Stimulated activated naive CD4-positive, alpha-beta T cell treated with Interleukin-2 at 50 U/mL for 16 hours (primary cell): ENCODE measurements at places on chromosomes 1 and 21.

GRCh38 chr1:53368314-53369033 lies 40.6 kb upstream of the LRP8 start:
- DNase-seq = no peak

DNA sequence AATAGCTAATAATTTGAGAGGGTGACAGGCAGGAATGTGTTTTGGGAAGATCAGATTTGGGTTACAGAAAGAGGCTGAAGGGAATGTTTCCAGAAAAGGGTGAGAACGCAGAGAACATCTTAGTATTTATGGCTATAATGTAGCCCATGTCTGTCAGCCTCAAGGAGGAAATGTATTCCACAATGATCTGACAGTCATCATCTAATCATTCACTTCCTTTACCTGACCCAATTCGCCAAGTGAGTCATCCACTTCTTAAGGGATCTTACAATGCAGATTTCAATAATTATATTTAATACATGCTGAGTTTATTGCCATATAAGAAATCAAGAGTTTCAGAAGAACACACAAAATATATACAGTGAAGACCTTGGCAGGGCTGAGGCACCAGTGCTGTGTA lies 10.8 kb downstream of the TRIM45 start:
- DNase-seq = no peak

DNA sequence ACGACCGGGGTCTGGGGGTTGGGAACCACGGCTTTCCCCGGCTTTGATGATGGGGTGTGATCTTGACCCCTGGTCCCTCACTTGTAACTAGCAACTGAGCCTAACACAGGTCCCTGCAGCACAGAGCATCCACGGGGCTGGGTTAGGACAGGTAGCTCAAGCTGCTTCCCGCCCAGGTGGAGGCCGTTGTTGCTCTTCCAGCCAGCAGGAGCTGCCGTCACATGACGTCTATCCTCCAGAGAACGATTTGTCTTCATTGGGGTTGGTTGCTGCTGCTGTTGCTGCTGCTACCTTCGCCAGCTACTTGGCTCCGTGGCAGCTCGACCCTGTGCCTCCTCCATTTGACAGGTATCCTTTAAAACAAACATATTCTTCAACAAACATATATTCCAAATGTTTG lies 74.3 kb upstream of the ADAR start:
- no peak for DNase-seq

- no peak for DNase-seq
Observed at GRCh38 chr1:245304698-245305097, 149.9 kb downstream of the KIF26B start.

DNA sequence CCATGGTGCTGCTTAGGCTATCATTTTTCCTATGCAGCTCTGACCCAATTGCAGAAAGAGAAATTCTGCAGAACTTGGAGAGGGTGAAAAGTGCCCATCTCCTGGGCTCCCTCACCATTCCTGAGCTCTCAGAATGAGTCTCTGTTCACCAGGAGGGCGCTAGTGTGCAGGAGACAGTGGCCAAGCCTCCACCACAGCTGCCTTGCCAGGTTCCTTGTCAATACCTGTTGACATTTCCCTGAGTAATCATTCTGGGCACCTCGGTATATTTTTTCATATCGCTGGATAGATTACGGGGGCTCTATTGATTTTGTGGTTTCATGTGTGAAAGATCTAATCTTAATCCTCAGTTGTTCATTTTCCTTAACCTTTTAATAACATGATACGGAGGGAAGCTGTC lies 13.0 kb upstream of the C8B start:
- no peak for DNase-seq

DNA sequence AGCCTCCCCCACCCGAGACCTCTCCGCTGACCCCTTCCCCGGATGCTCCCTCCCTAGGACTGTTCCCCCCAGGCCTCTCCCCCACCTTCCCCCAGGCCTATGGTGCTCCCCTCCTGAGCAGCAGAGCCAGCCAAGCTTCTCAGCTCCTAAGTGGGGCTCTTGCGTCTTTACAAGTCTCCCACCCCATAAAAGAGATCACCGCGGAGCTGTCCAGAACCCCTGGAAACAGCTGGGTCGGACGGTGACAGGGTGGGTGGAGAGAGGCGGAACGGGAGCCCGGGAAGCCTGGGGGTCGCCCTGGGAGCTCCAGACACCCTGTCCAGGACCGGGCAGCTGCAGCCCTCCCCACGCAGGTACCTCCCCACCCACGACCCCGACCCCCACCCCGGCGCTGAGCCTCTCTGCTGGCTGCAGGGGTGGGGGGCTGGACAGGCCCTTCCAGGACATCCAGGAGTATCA lies 61.2 kb downstream of the WNT9A start:
- no peak for DNase-seq

GRCh38 chr1:185249563-185249962 lies 67.5 kb downstream of the IVNS1ABP start:
- DNase-seq = no peak

DNA sequence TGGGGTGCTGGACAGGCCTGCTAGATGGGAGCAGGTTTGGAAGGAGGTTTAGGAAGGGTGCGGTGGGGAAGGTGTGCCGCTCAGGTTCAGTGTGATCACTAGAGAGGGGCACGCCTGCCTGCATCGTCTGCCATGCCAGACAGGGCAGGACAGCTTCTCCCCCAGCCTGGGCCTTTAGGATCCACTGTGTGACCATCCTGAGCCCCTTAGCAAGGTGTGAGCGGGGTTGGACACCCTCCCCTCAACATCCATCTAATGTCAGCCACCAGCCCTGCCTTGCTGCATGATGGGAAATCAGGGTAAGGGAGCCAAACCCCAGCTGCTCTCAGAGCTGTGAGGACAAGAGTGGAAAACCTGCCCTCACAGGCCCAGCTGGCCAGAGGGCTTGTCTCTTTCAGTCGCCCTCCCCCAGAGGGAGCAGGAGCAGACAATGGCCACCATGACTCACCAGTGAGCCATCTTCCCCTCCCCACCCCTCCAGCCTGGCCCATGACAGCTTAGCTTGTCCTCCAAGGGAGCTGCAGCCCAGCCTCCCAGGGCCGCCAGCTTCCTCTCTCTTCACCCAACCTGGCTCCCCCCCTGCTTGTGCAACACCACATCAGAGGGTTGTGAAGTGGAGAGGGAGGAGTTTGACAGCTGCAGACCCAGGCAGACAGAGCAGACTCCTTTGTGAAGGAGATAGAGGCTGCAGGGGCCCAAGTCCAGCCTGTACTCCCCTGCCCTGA lies 37.0 kb downstream of the NUAK2 start:
- peak; percentile 74 for DNase-seq

DNA sequence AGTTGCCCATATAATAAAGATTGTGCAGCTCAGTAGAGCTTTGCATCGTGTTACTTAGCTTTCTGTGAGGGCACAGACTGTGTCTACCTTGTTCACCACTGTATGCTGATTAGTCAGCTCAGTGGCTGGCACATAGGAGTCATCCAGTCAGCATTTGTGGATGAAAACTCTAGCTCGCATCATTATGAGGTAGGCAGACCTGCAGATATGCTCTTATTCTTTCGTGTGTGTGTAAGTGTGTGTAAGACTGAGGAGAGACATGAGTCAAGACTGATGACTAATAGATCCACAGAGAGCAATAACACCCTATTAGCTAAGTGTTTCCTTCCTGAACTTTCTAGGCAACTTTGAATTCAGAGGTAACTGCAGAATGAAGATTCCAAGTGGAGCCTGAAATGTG lies 17.1 kb downstream of the TTF2 start:
- DNase-seq = peak; percentile 56

GRCh38 chr1:213245260-213245910 lies 194.3 kb downstream of the RPS6KC1 start:
- DNase-seq = no peak

DNA sequence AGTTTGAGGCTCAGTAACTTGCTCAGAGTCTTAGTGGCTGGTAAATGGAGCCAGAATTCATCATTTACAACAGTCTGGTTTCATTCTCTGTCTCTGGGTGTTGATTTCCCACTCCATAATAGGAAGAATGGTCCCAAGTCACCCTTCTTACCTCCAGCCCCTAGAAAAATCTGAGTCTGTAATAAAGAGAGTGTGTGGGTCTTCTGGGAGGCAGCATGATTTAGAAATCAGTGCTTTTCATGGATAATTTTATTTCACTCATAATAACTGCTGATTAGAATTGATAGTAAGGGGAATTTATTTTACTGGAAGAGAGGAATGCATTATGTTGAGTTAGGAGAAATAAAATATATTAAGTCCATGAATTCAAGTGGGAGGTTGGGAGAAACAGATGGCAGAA lies 2.1 kb downstream of the PLA2G2D start:
- no peak for DNase-seq

- DNase-seq = no peak
Observed at GRCh38 chr1:46747683-46748288, 28.9 kb upstream of the EFCAB14 start.

DNA sequence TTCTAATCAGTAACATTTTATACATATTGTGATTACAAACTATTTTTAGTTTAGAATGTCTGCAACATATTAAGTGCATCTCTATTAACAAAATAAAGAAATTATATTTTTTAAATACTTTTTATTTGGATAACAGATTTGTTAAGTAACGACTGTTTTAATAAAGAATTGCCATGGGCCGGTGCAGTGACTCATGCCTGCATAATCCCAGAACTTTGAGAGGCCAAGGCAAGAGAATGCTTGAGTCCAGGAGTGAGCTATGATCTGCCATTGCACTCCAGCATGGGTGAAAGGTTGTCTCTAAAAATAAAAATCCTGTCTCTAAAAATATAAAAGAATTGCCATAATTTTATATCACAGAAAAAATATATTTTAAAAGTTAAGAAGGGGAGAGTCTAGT lies 4.1 kb downstream of the LRRIQ3 start:
- no peak for DNase-seq

DNA sequence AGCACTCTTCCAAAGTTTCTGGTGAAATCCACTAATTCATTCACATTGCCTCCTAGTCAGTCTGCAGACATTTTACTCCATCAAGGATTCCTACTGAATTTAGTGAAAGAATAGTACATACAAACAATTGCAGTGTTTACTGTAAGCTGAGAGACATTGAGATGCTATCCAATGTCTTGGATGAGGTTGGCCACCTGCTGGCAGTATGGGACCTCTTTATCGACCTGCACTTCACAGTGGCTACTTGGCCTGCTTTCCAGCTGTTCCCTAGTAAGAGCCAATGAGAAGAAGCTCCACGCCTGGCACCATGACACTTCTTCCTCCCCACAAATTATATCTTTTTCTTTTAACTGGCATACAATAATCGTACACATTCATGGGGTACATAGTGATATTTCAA lies 51.5 kb upstream of the LRIF1 start:
- no peak for DNase-seq

DNA sequence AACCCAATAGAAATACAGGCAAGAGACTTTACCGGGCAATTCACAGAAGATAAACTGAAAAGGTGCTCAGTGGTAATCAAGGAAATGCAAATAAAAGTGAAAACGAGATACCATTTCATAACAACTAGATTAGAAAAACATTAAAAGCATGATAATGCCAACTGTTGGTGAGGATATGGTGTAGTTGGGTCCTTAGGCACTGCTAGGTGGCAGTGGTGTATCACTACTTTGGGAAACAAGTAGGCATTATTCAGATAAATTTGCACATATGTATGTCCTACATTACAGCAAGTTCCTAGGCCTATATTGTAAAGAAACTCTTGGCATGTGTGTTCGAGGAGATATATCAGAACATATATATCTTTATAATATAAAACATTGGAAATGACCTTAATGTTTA lies 31.0 kb downstream of the AZIN2 start:
- DNase-seq = no peak

DNA sequence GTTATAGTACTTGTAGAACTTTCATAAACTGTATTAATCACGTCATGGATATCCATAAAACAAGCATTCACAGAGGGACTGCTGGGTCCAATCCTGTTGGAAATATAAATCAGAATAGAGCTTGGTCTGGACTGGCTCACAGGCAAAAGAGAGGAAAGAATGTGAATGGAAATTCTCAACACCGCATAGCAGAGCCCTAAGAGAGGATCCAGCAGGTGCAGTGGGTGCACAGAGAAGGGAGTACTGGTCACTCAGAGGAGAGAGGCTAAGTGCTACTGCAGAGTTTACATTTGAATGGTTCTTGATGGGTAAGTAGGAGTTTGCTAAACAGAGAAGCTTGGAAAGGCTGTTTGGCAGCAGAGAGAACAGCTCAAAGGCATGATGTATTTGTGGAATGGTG lies 231.7 kb downstream of the PAPPA2 start:
- no peak for DNase-seq

DNA sequence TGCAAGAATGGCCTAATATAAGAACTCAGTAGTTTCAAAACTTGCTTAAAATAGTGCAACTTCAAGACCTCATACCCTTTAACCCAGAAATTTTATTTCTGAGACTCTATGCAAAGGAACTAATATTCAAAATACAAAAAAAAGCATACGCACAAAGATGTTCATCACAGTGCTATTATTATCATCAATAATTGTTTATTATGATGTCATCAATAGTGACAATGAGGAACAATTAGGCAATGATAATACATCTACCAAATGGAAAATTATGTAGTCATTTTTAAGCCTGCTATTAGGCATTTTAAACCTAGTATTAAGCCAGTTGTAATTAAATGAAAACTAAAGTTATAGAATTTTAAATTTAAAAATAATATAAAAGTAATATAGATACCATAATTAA lies 3.3 kb downstream of the TTLL7 start:
- DNase-seq = no peak

DNA sequence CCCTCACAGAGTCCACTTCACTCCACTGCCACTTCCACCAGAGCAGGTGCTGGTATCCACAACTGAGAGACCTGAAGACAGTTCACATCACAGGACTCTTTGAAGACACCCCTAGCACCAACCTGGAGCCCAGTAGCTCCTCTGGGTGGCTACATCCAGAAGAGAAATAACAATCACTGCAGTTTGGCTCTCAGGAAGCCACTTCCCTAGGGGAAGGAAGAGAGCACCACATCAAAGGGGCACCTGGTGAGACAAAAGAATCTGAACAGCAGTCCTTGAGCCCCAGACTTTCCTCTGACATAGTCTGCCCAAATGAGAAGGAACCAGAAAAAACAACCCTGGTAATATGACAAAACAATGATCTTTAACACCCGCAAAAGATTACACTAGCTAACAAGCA lies 113.2 kb downstream of the TENT5C start:
- no peak for DNase-seq

- DNase-seq = no peak
Observed at GRCh38 chr1:195278644-195279043, 1329.6 kb downstream of the KCNT2 start.

DNA sequence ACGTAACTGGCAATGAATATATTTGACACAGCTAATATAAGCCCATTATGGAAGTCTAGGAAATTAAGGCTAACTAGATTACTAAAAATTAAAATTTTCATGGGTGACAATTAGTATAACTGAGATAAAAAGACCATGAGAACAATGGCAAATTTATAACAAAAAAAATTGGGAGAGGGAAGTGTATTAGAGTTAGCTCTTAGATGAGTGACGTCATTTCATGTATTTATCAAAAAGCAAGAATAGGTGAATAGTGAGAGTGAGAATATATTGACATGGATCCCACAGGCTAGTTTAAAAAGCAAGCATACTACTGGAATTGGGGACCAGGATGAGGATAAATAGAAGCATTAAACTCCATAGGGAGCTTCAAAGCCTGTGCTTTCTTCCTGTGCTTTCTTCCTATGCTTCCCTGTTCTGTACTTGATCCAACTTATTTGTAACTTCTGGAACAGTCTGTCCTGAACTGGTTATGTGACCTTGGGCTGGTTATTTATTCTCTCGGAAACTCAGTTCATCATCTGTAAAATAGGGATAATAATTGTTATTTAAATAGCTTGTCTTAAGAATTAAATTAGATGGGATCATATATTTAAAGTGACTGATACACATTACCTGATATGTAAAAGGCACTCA lies 9.1 kb downstream of the BCL9 start:
- no peak for DNase-seq

GRCh38 chr1:246081138-246081702 lies 425.9 kb downstream of the SMYD3 start:
- DNase-seq = no peak
